GM18507 (cell line): ENCODE measurements at places on chromosomes 1 and 21.

DNA sequence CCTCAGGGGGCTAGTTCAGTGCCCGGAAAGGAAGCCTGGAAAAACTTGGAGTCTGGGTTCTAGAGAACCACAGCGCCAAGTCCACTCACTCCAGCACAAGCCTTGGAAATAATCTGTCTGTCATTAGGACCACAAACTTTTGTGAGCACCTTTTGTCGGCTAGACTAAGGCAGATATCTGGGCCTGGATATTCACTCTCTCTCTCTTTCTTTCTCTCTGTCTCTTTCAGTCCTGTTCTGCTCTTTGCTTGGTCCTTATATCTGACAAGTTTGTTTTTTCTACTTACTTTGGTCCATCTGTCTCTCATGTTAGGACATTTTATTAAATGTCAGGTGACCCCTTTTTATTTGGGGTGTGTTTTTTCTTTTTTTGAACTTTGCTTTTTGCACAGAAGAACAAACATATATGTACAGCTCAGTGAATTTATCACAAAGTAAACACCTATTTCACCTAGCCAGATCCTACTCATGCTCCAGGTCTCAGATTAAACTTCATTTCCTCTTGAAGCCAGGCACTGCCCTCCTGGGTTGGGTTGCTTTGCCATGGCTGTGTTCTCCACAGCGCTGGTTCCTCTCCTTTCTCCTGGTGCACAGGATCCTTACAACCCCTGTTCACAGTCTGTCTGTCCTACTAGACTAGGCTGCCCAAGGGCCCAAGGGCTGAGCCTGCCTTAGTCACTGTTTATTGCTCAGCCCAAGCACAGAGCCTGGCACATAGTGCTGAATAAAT is 40.8 kb downstream of the TCEANC2 start:
- no peak for DNase-seq

GRCh38 chr1:87523466-87523865 is 194.8 kb downstream of the LMO4 start:
- DNase-seq, result no peak

- DNase-seq, result no peak
These were observed 62.2 kb downstream of the S100B start for GRCh38 chr21:46542588-46543124.

- no peak for DNase-seq
These were observed 95.5 kb upstream of the PROX1 start for GRCh38 chr1:213891989-213892902.

GRCh38 chr1:154270833-154271232 is 1.6 kb upstream of the HAX1 start:
- DNase-seq, result no peak

DNA sequence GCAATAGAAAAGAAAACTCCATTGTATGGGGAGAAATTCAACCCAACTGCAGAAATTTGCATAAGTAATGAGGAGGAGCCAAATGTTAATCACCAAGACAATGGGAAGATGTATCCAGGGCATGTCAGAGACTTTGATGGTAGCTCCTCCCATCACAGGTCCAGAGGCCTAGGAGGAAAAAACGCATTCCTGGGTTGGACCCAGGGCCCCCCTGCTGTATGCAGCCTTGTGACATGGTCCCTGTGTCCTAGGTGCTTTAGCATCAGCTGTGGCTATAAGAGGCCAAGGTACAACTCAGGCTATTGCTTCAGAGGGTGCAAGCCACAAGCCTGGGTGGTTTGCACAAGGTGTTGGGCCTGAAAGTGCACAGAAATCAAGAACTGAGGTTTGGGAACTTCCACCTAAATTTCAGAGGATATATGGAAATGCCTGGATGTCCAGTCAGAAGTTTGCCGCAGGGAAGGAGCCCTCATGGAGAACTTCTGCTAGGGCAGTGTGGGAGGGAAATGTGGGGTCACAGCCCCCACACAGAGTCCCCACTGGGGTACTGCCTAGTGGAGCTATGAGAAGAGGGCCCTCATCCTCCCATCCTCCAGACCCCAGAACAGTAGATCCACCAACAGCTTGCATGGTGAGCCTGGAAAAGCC is 162.3 kb downstream of the TGFB2 start:
- no peak for DNase-seq
